Endothelial cell of umbilical vein (primary cell): ENCODE measurements at places on chromosomes 11 and 22.

- DNase-seq = no peak
Observed at GRCh38 chr22:23243006-23243573, 62.8 kb downstream of the BCR start.

- no peak for DNase-seq
Observed at GRCh38 chr11:25927411-25927953, 404.4 kb upstream of the ANO3 start.

GRCh38 chr11:45089676-45090499 is 56.6 kb upstream of the PRDM11 start:
- DNase-seq = no peak

DNA sequence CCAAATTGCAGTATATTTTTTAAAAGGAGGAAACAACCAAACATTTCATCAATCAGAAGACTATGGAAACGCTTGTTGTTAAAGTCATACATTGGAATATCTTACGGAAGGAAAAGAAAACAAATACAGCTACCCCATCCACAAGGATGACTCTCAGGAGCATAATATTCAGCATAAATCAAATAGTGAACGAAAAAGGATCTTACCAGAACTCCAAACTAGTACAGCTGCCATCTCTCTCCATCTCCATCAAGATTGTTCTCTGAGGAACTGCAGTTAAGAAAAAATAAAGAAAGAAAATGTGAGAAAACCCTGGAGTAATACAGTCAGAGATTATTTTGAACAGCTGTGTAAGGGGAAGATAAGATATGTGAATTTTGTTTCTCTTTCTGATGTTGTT is 299.8 kb upstream of the CNTN5 start:
- DNase-seq = no peak

DNA sequence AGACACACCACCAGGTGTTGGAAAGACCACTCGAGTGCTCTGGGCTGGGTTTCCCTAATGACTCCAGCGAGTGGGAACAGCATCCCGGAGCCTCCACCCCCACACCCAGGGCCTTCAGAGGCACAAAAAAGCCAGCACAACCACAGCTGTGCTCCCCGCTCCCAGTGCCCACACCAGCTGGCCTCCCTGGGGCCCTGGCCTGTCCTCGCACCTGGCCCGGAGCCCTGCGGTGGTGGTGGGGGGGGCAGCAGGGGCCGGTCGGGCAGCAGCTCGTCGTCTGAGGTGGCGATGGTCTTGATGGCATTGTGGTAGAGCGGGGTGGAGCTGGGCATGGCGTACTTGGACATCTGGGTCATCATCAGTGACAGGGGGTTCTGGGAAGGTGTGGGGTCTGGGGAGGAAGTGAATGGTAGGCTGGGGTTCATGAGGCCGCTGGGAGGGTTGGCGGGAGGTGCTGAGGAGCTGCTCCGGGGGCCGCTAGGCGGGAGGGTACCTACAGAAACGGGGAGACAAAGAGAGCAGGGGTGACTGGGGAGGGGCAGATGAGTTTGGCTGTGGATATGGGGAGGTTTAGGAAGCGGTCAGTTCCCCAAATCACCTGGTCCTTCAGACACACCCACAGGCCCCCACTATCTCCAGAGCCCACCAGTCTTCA is 16.1 kb downstream of the CXCR5 start:
- no peak for DNase-seq

DNA sequence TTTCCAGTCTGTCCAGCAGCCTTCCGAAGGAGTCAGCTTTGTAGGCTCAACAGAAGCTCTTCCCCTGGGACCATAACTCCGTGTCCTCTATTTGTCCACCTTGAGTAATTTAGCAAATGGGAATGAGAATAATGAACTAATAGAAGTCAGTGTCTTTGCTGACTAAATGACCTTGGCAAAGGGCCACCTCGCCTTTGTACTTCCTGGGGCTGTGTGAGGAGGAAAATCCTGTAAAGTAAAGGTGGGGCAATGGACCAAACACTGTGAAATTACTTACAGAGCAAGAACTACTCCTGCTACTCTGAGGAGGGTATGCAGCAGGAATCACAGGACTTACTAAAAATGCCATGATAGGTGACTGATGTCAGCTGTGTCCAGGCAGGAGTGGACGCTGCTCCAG is 36.2 kb upstream of the CSNK2A3 start:
- DNase-seq = no peak

GRCh38 chr11:101864098-101864497 is 50.7 kb upstream of the CEP126 start:
- no peak for DNase-seq

GRCh38 chr11:47186700-47187695 is 764 bp upstream of the PACSIN3 start:
- peak; percentile 53 for DNase-seq

- DNase-seq = peak; percentile 23
Observed at GRCh38 chr22:45240104-45240809, 437 bp downstream of the KIAA0930 start.

DNA sequence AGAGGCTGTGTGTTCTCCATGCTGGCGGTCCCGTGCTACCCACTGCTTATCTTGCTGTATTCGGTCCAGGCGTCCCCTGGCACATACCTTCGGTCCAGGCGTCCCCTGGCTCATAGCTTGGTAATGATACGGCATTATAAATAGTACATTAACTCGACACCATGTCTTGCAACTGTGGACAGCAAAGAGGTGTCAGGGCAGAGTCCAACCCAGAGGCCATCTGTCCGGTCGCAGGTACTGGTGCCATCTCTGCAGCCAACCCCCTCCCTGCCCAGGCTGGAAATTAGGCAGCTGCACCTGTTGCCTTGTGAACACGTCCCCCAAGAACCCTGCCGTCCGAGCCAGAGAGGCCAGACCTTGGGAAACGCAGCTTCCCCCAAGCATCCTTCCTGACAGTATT is 634.3 kb downstream of the BRD1 start:
- DNase-seq = no peak

GRCh38 chr11:115743719-115744118 is 239.5 kb upstream of the CADM1 start:
- DNase-seq = no peak

DNA sequence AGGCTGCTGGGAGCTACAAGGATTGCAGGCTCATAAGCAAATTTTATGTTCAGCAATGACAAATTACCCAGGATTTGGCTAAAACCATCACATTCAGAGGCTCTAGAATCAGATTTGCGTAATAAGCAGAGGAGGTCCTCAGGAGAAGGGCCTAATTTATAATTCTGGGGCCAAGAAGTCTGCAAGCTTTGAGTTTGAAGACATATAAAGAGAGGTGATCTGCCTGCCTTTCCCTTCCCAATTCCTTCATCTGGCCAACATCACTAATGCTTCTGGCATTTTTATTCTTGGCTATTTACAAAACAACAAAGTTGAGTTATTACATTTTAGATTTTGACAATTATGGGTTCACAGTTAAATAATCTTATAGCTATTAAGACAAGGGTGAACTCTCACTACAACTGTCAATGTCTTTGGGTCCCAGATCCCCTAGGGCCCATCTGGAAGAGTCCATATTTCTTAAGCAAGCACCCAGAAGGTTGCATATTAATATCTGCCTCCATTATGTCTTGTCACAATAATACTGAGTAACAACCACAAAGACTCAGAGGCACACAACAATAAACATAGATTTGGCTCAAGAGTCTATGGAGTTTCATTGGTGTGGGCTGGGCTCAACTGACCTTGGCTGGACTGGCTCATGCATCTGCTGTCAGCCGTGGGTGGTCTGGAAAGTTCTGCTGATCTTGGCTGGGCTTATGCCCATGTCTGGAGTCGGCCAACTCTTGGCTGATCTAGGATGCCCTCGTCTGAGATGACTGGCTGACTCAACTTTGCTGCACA is 67.2 kb upstream of the CD82 start:
- DNase-seq = no peak

GRCh38 chr11:44306918-44307244 is 3.1 kb downstream of the ALX4 start:
- no peak for DNase-seq

GRCh38 chr11:721247-721740 is 15.3 kb downstream of the EPS8L2 start:
- no peak for DNase-seq

DNA sequence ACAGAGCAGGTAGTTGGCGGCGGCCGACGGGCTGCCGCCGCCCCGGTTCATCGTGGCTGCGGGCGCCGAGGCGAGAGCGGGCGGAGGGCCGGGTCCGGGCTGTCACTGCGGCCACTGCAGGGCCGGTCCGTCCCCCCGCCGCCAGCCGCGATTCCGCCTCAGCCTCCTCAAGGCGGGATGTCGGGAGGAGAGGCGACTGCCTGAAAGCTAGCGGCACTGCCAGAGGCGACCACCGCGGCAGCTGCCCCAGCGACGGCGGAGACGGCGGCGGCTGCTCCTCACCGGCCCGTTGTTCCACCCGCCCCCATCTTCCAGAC is 234 bp downstream of the SESN3 start:
- DNase-seq = no peak

DNA sequence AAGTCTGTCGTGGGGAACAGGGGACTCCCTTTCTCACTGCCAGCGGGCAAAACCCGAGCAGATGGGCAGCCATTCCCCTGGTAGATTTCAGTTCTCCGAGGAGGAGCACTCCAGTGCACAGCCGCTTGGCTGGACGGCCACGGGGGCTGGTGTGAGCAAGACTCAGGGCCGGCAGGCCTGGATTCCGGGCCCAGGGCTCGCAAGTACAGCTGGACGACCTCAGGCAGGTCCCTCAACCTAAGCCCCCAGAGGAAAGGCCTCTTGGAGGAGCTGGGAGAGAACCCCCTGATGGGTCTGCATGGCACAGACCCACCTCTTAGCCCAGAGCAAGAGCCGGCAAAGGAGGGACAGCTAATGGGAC is 31.3 kb upstream of the TCF20 start:
- DNase-seq = no peak

GRCh38 chr11:8180469-8180868 is 11.6 kb upstream of the RIC3 start:
- DNase-seq = no peak

GRCh38 chr11:92828556-92828955 is 140.9 kb upstream of the MTNR1B start:
- DNase-seq = no peak

- no peak for DNase-seq
Observed at GRCh38 chr11:115926138-115926537, 421.9 kb upstream of the CADM1 start.

GRCh38 chr22:31350410-31350863 is 4.3 kb upstream of the PATZ1 start:
- no peak for DNase-seq

DNA sequence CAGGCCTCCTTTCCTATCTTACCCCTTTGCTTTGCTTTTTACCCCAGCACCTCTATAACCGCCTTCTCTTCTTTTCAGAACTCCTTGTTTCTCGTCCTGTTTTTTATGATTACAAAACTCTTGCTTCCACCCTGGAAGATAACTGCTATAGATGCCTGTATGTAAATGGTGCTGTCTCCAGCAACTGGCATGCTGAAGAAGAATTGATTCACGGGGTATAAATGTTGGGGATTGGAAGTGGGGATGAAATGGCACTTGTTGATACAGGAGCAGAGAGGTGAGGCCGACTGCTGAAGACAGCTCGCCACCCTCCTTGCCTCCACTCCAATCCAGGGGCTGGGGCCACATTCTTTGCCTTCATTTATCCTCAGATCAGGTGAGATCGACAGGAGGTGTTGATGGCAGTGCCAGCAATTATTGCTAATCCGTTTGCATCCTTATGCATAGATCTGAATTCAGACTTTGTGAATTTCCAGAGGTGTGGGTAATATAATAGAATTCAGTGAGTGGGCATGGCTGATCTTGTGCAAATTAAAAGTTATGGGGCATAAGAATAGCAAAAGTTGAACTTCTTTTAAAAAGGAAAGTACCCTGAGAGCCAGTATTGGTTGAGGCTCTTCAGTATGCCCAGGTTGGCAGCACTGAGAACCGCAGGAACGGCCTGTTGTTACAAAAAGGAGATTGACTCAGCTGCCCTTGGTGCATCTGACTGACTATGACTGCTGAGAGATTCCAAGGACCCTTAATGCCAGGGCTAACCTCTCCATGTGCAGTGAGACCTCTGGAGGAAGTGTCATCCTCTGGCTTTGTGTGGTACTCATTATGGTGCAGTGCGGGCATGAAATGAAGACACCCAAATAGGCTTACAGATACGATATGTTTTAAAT is 5.3 kb downstream of the NEAT1 start:
- peak; percentile 70 for DNase-seq

- no peak for DNase-seq
Observed at GRCh38 chr11:43360361-43361032, 1.8 kb downstream of the TTC17 start.

DNA sequence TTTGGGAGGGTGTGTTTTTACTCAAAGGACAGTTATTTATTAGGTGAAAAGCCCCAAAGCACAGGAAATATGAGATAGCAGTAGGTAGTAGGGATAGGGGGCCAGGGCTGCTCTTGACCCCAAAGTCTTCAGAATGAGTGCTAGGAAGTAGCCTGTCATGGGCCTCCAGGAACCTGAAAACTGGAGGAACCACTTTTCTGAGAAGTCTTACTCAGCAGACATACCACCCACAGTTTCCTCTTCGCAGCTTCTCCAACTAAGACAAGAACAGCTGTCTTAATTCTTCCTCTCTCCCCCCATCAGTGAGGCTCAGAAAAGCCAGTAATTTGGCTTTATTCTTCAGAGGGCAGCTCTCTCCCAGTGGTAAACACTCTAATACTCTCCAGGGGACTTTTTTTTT is 84.0 kb upstream of the CTSC start:
- no peak for DNase-seq

DNA sequence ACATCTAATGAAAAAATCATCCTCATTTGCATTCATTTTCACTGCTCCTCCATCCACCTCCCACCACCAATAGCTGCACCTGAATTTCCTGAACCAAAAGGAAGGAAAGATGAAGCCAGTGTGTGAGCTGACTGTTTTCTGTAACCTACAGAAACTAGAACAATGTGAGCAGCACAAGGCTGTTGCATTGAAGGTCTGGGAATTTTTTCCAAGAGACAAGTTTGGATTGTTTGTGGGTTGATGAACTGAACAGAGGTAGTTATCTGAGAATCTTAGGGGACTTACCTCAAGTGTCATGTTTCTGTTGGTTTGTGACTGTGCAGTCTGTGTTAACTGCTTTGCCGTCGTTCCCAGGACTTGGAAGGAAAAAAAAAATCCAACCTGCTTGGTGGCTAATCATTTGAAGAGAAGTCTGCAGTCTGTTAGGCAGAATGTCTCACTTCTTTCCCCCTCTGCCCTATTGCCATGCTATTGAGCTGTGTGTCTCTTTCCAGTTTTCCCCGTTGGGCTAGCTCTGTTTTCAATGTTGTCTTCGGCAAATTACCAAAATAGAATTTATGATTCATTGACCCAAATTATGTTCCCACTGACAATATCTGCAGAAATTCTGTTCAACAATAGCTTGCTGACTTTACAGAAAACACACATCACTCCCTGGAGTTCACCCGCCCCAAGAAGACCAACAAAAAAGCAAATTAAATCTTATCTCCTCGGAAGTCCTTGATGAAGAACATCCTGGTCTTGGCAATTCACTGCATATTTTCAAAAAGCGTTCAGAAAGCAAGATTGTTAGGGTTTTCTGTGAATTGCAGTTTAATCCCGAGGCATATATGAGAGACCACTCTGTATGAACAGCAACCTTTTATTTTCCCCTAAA is 76.0 kb downstream of the SC5D start:
- no peak for DNase-seq

DNA sequence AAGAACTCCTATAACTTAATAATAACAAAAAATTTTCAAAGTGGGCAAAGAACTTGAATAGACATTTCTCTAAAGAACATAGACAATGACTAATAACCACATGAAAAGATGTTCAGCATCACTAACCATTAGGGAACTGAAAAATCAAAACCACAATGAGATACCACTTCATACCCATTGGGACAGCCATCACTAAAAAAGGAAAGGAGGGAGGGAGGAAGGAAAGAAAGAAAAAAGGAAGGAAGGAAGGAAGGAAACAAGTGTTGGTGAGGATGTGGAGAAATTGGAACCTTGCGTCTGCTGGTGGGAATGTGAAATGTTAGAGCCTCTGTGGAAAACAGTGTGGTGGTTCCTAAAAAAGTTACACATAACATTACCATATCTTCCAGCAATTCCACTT is 55.8 kb downstream of the MS4A13 start:
- DNase-seq = no peak
